Ovary (tissue), 10 donors: ENCODE measurements at places on chromosomes 3 and 15. TPM values are rescaled to one million over a fixed set of nuclear protein-coding genes. Genes with fewer than 3 reads are reported as not detected.

- DNase-seq = peak; percentile 12
- peaks cover 9% of the 10 kb centered on the region for H3K4me1 ChIP-seq
- H3K4me3 ChIP-seq = no peak overlapping the region
- no peaks in the 10 kb centered on the region for H3K27me3 ChIP-seq
Measured at GRCh38 chr15:96629511-96629910, 299.0 kb downstream of the NR2F2 start.

- no peak overlapping the region for H3K27ac ChIP-seq
- no peaks in the 10 kb centered on the region for H3K27me3 ChIP-seq
Measured at GRCh38 chr3:64664397-64664796, 23.4 kb downstream of the ADAMTS9 start.

Gene DAZL
- 0.16 TPM for polyA plus RNA-seq

Gene P2RY14
- polyA plus RNA-seq = 0.54 TPM

Gene ASB14
- polyA plus RNA-seq = 0.05 TPM

DNA sequence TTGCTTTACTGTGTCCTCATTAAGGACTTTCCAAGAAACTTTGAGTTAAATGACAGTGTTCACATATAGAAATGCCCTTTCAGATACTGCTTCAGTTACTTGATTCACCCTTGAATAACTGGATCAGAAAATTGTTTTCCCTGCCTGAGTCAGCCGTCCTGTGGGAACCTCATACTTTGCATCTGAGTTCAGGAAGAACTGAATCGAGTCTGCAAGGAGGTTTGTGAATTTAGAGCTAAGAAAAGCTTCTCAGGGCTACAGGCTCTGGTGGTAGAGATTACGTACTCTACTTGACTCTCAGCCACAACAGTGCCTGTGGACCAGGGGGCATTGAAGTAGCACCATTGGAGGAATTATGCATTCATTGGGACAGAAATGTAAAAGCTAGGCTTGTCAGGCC, 252.4 kb upstream of the C2CD4B start:
- H3K27ac ChIP-seq = no peak overlapping the region
- peaks cover 4% of the 10 kb centered on the region for H3K4me1 ChIP-seq
- no peak for DNase-seq
- no peaks in the 10 kb centered on the region for H3K27me3 ChIP-seq
- no peak overlapping the region for H3K4me3 ChIP-seq

- H3K27me3 ChIP-seq = no peaks in the 10 kb centered on the region
- no peak for DNase-seq
- H3K4me1 ChIP-seq = no peaks in the 10 kb centered on the region
- no peaks in the 10 kb centered on the region for H3K36me3 ChIP-seq
Measured at GRCh38 chr3:18806633-18807032, 341.7 kb upstream of the KCNH8 start.

- no peak overlapping the region for H3K4me3 ChIP-seq
- no peak for DNase-seq
- H3K27me3 ChIP-seq = no peaks in the 10 kb centered on the region
- no peaks in the 10 kb centered on the region for H3K36me3 ChIP-seq
- no peak overlapping the region for H3K27ac ChIP-seq
Measured at GRCh38 chr3:33941804-33942203, 143.4 kb downstream of the PDCD6IP start.

DNA sequence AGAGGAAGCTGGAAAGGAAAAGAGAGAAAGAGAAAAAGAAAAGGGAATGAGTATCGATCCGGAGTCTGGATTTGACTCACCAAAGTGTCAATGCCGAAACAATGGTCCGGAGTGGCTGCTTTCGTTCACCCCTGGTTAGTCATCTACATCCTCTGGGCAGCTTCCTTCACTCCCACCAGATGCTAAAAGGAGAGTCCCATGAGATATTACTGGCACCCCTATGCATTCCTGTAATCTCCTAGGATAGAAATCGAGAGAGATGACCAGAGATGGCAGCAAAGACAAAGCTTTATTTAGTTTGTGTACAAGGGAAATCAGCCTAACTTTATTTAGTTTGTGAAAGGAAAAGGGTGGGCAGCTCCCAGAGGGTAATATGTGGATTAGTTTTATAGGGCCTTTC, 622.2 kb downstream of the ZPLD1 start:
- no peaks in the 10 kb centered on the region for H3K4me1 ChIP-seq
- H3K27me3 ChIP-seq = no peaks in the 10 kb centered on the region
- no peaks in the 10 kb centered on the region for H3K36me3 ChIP-seq
- H3K27ac ChIP-seq = no peak overlapping the region
- no peak overlapping the region for H3K4me3 ChIP-seq

DNA sequence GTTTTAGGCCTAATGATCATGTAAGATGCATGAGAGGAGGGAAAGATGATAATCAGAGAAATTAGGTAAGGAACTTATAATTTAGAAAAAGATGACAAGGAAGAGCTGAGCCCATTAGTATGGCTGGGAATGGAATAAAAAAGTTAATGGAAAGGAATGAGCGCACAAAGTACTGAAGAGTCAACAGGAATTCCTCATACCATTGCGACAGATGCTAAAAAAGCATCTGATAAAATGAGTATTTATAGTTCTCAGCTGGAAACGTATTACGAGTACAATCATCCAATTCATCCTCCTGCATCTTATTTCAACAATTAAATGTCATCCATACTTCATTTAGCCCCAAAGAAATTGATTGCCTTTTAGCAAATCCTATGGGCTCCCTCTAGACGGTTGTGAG, 58.9 kb downstream of the TMCC1 start:
- no peaks in the 10 kb centered on the region for H3K36me3 ChIP-seq
- H3K27me3 ChIP-seq = no peaks in the 10 kb centered on the region
- H3K27ac ChIP-seq = no peak overlapping the region
- H3K4me1 ChIP-seq = no peaks in the 10 kb centered on the region
- H3K4me3 ChIP-seq = no peak overlapping the region

Gene KBTBD13
- 0.10 TPM for polyA plus RNA-seq
